ENCODE measurements at places on chromosomes 6 and 20.

GRCh38 chr20:61573415-61574305 lies 321.6 kb downstream of the CDH4 start:
- no peak for DNase-seq

DNA sequence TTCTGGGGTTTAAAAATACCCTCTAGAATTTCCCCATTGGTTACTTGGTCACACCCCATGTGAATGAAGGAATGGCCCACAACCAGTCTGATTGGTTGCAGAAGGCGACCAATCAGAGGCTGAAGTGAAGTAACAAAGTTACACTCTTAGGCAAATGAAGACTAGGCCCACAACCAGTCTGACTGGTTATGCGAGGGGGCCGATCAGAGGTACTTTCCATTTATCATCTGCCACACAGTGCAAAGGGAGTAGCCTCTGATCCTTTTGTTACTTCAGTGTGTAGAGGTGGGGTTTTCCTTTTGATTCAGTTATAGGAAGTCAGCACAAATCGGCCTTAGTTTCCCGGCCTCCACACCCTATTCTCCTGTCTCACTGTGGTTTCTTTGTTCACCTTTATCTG lies 61.2 kb upstream of the SGK1 start:
- peak; percentile 57 for DNase-seq

DNA sequence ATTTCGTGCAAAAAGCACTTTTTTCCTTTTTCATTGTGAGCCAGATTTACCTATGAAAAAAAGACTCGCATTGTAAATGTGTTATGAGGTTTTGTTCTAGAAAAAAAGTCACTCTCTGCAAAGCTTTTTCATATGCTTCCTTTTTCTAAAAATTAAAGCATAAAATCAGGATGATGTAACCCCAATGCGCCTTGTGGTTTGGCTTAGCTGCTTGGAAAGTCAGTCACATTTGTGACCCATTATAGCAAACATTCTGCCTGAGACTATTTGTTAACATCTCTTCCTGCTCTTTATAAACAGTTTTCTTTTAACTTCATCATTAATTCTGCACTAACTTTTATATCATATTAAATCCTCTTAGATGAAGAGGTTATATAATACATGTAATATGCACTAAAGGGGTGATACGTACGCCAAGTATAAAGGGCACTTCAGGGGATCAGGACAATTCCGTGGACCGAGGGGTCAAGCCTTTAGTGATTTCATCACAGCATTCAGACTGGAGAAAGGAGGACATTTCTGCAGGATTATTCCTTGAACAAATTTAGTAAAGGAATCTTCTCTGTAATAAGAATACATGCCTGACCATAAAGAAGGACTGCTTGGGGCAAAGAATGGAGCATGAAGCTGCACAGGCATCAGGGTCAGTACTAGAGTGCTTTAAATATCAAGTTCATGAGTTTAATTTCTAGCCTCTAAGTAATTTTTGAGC lies 48.1 kb upstream of the SMLR1 start:
- no peak for DNase-seq

DNA sequence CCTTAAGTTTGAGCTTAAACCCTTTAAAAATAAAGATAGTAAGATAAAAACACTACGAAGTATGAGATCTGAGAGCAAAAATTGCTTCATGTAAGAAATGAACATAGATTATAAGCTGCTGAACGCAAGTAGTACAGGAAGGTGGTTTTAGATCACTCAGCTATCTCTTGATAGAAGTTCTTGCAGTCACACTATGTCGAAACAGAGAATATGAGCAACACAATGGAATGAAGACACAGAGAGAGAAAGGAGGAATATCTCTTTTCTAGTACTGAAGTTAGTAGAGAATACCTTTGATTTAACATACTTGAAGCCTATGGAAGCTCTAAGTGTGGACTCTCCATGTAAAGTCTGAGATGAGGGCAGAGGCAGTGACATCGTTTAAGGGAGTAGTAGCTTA lies 162.7 kb downstream of the CDK19 start:
- no peak for DNase-seq

GRCh38 chr6:39614393-39614950 lies 110.7 kb downstream of the KIF6 start:
- no peak for DNase-seq

GRCh38 chr6:90078513-90079289 lies 184.4 kb downstream of the GJA10 start:
- peak; percentile 37 for DNase-seq

DNA sequence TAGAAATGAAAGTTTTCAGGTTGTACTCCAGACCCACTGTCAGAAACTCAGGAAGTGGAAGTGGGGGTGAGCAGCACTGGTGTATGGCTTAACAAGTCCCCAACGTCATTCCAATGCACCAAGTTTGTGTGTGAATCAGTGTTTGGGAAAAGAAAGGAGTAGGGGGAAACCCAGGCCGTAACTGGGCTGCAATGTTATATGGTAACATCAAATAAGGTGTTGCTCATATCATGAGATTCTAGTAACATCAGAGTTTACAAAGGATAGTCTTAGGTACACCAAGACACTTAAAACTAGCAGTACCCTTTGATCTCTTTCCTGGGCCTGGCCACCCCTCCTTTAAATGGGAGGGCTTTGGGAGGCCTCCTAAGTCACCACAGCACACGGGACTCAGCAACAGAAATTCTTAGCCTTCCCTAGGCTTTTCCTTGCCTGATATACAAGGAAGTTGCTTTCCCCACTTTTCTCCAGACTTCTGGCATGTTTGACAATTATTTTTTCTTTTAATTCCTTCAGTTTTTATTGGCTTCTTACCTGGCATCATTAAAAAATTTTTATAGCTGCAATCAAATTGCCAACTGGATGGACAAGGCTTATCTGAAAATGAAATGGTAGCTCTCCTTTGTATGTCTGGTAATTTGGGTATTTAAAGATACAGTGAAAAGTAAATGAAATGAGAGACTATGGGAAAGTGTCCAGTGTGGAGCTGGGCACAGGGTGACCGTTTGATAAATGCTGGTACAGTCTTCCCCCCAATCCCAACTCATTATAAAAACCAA lies 15.1 kb downstream of the E2F3 start:
- peak; percentile 9 for DNase-seq

- DNase-seq: no peak
Observed at GRCh38 chr20:61770113-61770585, 295.5 kb downstream of the TAF4 start.

- DNase-seq: peak; percentile 74
Observed at GRCh38 chr20:4956200-4956810, 45.0 kb downstream of the SLC23A2 start.

GRCh38 chr20:62494980-62495748 lies 19.4 kb upstream of the GATA5 start:
- no peak for DNase-seq

DNA sequence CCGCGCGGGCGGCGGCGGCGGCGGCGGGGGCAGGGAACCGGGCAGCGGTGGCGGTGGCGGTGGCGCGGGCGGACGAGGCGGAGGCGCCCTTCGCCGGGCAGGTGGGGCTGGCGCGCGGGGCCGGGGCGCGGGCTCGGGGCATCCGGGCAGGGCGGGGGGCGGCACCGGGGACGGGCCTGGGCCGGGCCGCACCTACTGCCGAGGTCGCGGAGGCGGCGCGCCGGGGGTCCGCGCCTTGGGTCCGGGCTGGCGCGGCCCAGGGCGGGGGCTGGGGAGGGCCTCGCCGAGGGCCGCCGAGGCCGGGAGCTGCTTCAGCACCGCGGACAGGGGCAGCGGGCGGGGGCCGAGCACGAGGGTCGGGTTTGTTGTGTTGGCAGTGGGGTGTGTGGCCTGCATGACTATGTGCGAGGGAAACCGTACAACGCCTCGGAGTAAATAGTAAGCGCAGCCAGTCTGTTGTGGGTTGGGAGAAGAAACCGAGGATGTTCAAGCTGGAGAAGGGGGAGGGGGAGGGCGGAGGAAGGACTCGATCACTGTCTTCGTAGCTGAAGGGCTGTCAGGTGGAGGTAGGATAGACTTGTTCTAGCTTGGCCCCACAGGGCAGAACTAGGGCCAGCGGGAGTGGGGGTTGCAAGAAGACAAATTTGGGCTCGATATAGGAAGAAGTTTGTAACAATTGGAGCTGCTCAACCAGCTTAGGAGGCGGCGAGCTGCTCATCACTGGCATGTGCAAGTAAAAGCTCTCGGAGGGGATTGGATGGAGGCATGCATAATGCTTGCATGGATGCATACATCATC lies 593 bp downstream of the MMP24 start:
- DNase-seq: peak; percentile 28

DNA sequence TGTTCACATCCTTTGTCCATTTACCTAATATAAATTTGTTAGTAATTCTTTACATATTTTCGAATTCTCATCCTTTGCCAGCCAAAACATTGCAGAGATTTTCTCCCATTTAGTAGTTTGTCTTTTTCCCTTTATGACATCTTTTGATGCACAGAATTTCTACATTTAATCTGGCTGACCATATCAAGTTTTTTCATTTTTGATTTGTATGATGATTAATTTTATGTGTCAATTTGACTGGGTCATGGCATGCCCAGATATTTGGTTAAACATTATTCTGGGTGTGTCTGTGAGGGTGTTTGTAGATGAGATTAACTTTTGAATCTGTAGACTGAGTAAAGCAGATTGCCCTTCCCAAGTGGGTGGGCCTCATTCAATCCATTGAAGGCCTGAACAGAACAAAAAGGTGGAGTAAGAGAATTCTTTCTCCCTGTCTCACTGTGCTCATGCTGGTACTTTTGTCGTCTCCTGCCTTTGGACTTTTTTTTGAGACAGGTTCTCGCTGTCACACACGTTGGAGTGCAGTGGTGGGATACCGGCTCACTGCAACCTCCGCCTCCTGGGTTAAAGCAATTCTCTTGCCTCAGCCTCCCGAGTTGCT lies 72.1 kb upstream of the EPB41L1 start:
- no peak for DNase-seq

GRCh38 chr6:79719248-79719960 lies 88.3 kb downstream of the SH3BGRL2 start:
- no peak for DNase-seq

- DNase-seq: peak; percentile 43
Observed at GRCh38 chr6:125301435-125302391, at the start of gene HDDC2. TSS of gene HDDC2 (minus strand) at chr6:125301967. CDS start at chr6:125301932, 35 bp downstream.

DNA sequence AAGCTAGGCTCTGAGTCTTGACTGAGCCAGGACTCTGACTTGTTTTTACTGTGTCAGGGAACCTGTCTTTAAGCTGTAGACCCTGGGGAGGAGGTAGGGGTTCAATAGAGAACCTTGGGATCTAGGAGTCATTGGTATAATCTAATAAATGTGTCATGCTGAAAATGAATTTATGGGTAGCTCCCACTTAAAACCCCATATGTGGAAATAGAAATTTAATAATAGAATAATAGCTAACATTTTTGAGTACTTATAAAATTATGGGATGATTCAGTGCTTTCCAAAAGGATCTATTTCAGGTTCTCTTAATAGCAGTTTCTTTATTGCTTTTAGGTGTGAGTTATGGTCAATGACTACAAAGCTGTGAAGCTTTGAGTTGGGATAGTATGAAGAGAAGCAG lies 41.7 kb downstream of the CTNNBL1 start:
- no peak for DNase-seq

DNA sequence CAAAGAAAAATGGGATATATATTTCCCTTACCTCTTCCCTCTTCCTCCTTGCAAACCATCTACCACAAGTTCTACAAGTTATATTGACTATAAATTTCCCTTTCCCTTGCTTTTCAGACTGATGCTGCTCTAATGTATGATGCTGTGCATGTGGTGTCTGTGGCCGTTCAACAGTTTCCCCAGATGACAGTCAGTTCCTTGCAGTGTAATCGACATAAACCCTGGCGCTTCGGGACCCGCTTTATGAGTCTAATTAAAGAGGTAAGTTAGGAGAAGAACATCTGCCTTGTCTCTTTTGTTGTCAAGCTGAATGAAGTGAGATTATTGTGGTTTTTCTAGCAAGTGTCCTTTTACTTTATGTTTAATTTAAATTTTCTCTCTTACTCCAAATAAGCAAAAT lies 406.0 kb downstream of the GRIK2 start:
- DNase-seq: no peak

GRCh38 chr6:106324726-106325335 lies 729 bp downstream of the ATG5 start:
- DNase-seq: no peak

DNA sequence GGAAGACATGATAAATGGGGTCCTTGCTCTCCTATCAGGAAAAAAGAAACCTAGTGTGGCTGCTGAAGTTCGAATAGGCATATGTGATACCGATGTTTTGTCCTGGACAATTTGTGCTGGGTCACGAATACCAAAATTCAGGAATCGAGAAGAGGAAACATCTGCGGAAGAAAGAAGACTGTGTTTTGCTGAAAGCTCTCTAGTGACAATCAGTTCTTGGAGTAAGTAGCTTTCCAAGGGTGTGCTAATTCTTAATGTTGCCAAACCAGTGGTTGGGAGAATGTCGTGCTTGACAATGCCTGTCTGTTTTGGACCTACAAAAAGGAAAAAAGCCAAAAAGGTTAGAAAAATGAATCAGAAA lies 956.1 kb downstream of the PHF3 start:
- no peak for DNase-seq

DNA sequence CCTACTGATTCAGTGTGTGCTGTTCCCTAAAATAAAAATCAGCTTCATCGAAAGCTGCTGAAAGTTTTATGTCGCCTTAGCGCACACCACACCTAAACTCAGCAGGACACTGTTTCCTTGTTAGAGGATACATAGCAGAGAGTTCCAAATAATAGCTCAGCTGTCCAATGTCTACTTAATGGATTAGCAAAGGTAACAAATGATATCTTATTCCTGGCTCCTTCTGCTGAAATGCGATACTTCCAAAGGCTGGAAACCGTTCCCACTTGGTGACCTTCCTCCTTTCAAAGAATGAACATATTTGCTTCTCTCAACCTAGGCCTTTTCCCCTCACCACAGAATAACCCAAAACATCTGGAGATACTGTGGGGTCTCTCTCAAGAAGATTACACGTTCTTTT lies 189.5 kb upstream of the GMDS start:
- DNase-seq: no peak

GRCh38 chr6:29424168-29424567 lies 9.4 kb downstream of the OR12D1 start:
- no peak for DNase-seq

GRCh38 chr6:50707652-50708300 lies 5.5 kb upstream of the TFAP2D start:
- no peak for DNase-seq

- peak; percentile 2 for DNase-seq
Observed at GRCh38 chr6:37354526-37355384, 972 bp downstream of the RNF8 start.

DNA sequence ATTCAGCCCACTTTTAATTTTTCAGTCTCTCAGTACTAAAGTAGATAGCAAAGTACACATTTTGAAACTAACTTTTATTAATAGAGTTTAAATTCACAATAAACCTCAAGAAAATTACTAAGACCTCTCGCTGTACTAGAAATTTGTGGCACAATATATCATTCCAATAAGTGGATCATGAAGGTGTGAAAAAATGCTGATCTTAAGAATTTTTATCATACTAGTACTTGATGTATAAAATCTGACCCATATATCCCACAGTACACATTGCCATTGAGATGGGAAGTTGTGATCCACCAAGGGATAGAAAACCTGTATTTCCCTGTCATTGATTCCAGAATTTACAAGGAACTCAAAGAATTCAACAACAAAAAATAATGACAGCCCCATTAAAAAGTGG lies 85.7 kb downstream of the DCDC2 start:
- no peak for DNase-seq

- no peak for DNase-seq
Observed at GRCh38 chr6:46078294-46078693, 51.5 kb upstream of the ENPP4 start.

Data from CD4-positive, alpha-beta T cell treated with Interleukin-10 for 1 hour (primary cell).